Right cardiac atrium (tissue), 5 donors: ENCODE measurements at places on chromosomes 13 and 19. TPM values are rescaled to one million over a fixed set of nuclear protein-coding genes. Genes with fewer than 3 reads are reported as not detected.

The BCAM gene
- 107 TPM for polyA plus RNA-seq

The LYPD3 gene
- polyA plus RNA-seq, result 0.97 TPM

The ACP7 gene
- polyA plus RNA-seq, result not detected

The PODNL1 gene
- 1.9 TPM for polyA plus RNA-seq

The ERVK3-1 gene
- polyA plus RNA-seq, result 27.7 TPM

The PLEKHF1 gene
- 40.6 TPM for polyA plus RNA-seq

The IRGC gene
- not detected for polyA plus RNA-seq

The C19orf73 gene
- 3.3 TPM for polyA plus RNA-seq

The ALOX5AP gene
- 1.9 TPM for polyA plus RNA-seq

The IZUMO1 gene
- polyA plus RNA-seq, result 0.34 TPM

The TNNI3 gene
- polyA plus RNA-seq, result 8,501 TPM

The ANKLE1 gene
- polyA plus RNA-seq, result 0.18 TPM

The MCF2L gene
- polyA plus RNA-seq, result 33.2 TPM

The SIGLECL1 gene
- polyA plus RNA-seq, result not detected

The LRRC4B gene
- 1.6 TPM for polyA plus RNA-seq

The LIM2 gene
- polyA plus RNA-seq, result not detected

The BAX gene
- 24.4 TPM for polyA plus RNA-seq

DNA sequence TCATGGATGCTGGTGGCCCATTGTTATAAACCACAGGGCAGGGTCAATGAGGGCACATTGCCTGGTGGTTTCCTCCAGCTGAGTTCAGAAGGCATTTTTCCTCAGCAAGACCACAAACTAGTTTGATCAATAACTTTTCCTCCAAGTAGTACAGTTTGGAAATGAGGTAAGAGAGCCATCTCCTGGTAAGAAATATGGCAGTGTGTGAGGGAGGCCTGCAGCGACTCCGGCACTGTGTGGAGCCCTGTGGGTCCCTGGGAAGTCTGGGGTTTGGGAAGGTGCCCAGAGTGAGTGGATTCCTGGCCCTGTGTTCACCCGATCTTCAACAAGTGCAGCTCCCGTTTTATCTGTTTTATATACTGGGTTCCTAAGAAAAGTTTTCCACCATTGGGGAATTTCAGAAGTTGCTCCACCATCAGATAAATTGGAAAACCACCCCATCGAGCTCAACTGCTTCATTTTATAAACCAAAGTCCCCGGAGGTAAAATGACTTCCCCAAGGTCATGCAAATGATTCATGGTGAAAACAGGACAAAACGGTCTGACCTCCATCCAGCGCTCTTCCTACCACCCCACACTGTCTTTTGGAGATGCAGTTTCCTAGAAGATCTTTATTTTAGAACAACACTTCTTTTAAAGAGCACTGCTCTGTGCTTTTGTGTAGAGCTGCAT, 148.4 kb downstream of the KATNAL1 start:
- DNase-seq, result no peak

GRCh38 chr19:42253245-42254088, 1.5 kb downstream of the ERF start:
- DNase-seq, result peak; percentile 69

DNA sequence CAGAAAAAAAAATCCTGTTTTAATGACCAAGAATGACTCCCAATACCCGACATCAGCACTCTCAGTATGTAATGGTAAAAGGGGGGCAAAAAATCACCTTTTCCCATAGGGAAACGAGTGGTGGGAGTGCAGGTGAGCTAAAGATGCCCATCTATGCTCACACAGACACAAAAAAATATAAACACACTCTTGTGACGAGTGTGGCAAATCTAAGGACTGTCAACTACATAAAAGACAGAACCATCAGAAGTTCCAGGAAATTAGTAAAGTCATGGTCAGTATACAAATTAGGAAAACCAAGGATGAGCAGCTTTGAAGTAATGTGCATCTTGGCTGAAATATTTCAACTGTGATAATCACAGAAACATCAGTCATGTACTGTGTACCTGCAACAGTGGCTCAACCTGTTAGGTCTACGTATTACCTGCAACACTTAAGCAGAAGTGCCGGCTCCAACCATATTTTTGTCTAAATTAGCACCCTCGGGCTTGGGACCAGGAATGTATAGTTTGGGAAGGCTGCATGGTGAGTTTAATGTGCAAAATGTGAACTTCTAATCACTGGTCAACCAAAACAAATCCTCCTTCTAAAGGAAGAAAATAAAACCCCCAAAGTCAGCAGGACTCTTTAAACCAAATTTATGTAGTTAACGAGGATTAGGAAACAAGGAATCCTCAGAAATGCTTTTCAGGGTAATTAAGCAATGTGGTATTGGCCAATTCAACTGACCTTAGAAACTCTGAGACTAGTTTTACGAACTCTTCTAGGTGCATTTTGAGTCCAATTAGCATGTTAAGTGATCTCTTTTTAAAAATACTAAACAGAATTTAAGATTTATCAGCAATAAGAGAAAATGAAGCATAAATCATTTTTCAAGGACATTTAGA, 24.3 kb downstream of the ANKRD10 start:
- no peak for DNase-seq

GRCh38 chr13:97189928-97190327, 32.2 kb upstream of the MBNL2 start:
- DNase-seq, result no peak

GRCh38 chr19:54201980-54202379, 1.3 kb downstream of the RPS9 start:
- DNase-seq, result no peak

DNA sequence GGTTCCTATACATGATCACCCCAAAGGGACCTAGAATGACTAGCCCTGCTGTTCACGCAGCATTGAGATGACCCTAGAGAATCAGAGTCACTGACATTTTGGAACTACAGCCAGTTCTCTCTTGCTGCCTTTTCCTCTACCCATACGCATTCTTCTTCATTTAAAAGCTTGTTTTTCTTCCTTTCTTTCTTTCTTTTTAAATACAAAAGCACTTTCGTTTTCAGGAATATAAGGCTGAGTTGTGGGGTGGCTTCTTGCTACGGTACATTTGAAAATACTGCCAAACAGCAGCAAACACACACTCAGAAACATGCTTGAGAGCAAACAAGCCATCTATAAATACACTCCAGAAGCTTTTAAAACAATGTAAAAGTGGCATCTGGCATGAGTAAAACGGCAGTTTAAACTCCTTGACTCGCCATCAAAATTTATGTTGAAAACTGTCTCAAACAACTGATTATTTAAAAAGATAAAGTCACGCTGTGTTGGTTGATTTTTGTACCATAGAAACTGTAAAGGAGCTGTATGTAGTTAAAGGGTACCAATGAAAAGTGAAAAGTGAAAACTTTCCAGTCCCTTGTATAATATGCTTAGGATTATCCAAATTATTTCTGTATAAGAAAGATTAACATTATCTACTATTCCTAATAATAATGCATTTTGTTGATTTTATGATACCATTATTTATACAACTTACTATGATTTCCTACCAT, 95.6 kb downstream of the PCDH9 start:
- DNase-seq, result no peak

GRCh38 chr19:43525836-43526771, 897 bp downstream of the ETHE1 start:
- DNase-seq, result peak; percentile 28

- peak; percentile 49 for DNase-seq
Measured at GRCh38 chr13:43285933-43286597, 262.7 kb downstream of the DNAJC15 start.

DNA sequence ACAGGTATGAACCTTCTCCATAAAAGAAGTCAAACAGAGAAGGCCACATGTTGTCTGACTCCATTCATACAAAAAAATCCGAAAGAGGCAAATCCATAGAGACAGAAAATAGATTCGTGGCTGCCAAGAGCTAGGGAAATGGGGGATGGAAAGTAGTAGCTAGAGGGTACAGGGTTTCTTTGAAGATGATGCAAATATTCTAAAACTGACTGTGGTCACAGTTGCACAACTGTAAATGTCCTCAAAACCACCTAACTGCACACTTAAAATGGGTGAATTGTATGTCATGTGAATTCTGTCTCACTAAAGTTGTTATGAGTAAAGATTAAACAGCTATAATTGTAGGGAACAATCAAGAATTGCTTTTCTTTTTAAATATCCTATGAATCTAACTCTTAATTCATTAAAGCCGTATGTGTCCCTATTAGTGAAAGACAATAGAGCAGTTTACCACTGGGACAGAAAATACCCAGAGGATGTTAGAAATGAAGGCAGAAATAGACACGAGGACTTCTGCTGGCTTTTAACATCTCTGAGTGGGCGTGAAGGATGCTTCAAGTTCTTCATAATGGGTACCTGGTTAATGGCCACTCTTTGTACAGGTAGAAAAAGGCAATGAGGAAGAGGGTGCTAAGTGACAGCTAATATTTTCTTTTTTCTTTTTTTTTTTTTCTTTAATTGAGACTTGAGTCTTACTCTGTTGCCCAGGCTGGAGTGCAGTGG, 21.2 kb downstream of the INSR start:
- DNase-seq, result no peak

GRCh38 chr13:101457176-101457575, 4.7 kb downstream of the ITGBL1 start:
- no peak for DNase-seq

- DNase-seq, result no peak
Measured at GRCh38 chr19:31880283-31880682, 465.1 kb upstream of the ZNF507 start.

- no peak for DNase-seq
Measured at GRCh38 chr13:35988648-35989081, 142.5 kb downstream of the DCLK1 start.

DNA sequence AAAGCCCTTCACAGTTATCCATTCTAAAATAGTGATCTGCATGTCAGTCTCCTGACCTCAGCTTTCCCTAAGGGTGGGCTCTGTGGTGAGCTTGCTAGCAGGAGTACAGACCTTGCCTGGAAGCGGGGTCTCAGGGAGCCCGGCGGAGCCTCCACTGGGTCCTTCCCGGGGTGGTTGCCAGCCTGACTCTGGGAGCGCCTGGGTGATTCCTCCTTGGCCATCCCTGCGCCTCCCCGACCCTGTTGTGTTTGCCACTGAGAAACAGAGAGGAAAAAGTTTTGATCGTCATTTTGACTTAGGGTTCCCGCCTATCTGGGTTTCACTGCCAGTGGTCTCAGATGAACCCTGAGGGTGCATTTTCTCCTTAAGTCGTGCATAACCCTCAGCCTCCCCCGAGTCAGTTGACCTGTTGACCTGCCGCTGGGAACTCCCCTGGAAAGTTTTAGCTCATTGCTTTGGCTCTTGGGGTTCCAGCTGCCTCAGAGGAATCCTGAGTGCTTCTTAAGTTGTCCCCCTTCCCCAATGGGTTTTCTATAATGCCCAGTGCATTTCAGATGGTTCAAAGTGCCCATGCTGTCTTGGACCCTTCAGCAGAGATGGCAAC, 117.8 kb downstream of the RAB20 start:
- DNase-seq, result no peak

DNA sequence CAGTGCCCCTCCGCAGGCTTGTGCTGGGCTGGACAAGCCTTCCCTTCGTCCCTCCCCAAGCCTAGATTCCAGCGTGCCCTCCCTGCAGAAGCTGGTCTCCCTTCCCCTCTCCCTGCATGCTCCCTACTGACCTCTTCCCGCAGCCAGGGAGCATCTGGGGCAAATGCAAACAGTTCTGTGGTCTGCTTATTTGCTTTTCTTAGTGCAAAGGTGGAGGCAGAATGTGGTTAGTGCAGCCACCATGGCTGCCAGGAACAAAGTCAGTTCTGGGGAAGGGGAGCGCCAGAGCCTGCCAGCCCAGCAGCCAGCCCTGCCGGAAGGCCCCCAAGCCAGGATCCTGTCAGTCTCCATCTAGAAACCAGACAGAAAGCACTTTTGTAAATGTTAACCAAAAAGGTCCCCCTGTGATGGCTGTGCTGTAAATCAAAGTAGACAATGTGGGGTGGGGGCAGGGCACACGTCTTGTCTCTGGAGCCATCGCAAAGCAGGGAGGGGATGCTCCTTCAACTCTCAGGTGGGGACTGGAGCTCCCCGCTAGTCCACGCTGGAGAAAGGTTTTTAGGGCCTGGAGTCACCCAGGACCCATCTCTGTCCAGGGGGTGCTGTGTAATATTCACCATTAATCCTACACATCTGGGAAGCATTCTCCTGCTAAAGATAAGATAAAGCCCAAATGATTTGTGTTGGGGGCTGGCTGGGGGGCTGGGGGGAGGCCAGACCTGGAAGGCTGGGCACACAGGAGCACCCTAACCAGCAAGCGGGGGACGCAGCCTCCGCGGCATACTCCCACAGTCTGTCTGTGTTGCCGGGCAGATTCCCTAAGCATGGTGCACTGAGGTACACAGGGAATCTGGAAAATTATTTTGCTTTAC, 30.9 kb downstream of the SERP2 start:
- no peak for DNase-seq

GRCh38 chr19:17236811-17237543, 8.7 kb downstream of the NR2F6 start:
- peak; percentile 62 for DNase-seq

DNA sequence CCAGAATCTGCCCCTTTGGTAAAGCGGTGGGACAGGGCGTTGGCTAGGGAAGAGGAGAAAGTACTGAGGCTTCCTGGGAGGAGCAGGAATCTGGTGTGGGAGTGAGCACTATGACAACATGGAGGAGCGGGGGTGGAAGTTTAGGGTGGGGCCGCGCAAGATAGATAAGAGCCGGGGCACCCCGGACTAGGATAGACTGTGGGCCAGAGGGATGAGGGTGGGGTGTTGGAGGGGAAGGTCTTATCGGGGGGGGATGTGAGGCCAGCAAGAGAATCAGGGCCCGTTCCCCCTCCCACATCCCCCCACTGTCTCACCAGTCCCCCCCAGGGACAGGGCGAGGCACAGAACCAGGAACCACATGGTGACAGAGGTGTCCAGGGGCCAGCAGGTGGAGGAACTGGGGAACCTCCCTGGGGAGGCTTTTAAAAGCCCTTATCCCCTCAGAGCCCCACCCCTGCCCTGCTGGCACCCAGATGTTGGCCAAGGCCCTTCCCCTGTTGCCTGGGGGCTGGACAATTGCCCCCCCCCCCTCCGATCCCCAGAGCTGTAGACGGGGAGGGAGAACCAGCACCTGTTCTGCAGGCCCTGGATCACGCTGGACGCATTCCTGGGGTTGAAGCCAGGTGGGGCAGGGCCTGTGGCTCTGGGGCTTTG, at the start of gene KLK1:
TSS of gene KLK1 (minus strand) at position 399 of the 654 bp plus-strand sequence. CDS start at position 360, 39 bp downstream.
- DNase-seq, result no peak

- DNase-seq, result no peak
Measured at GRCh38 chr19:13100031-13100588, 2.5 kb downstream of the LYL1 start.

- no peak for DNase-seq
Measured at GRCh38 chr19:3507371-3508120, 1.4 kb downstream of the FZR1 start.
